ENCODE measurements at places on chromosomes 11 and 22.

DNA sequence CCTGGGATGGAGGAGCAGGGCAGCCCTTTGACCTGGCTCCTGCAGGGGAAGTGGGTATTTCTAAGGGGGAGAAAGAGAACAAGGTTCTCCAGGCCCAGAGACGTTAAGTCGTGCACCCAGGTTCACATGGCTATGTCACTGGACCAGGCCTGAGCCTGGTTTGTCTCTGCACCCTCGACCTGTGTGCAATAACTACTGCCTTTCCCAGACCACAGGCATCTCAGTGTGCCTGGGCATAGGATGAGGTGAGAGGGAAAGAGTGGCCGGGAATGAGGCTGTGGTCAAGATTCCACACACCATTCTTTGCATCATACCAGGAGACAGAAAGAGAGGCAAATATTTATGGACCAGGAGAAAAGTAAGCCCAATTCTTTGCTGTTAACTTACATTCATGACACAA lies 66.8 kb downstream of the PRR5L start:
- no peak for DNase-seq

- DNase-seq, result no peak
Measured at GRCh38 chr11:131693756-131694155, 323.3 kb downstream of the NTM start.

DNA sequence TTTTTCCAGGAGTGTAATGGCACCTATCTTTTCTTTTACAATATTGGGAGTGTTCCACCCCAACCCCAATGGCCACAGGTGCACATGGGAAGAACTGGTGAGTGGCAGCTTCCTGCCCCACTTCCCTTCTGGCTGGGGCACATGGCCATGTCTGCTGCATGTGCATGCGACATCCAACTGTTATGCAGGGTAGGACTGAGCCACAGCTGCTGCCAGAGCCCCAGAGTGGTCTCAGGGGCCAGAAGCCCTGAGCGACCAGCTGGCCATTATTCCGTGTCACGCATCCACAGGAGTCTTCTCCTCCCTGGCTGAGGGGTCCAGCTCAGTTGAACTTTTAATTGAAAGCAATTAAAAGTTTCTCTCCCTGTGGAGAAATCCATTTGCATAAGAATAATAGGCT lies 8.7 kb upstream of the GLYAT start:
- DNase-seq, result no peak

DNA sequence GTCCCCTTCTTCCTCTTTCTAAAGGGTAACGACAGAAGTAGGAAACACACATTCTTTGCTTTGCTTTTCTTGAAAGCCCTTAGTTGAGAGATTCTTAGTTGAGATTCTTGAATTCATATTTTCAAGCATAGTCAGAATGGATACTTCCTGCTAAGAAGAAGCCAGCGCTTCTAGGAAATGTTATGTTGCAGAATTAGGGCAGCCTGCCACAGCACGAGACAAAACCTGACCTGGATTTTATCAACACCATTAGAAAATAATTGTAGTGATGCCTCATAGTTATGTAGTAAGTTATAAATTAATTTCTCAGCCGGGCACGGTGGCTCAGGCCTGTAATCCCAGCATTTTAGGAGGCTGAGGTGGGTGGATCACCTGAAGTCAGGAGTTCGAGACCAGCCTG lies 37.9 kb upstream of the NUP160 start:
- DNase-seq, result no peak

- no peak for DNase-seq
Measured at GRCh38 chr22:17954200-17954859, 70.0 kb downstream of the MICAL3 start.

GRCh38 chr11:84522331-84522730 lies 1104.8 kb downstream of the DLG2 start:
- no peak for DNase-seq

DNA sequence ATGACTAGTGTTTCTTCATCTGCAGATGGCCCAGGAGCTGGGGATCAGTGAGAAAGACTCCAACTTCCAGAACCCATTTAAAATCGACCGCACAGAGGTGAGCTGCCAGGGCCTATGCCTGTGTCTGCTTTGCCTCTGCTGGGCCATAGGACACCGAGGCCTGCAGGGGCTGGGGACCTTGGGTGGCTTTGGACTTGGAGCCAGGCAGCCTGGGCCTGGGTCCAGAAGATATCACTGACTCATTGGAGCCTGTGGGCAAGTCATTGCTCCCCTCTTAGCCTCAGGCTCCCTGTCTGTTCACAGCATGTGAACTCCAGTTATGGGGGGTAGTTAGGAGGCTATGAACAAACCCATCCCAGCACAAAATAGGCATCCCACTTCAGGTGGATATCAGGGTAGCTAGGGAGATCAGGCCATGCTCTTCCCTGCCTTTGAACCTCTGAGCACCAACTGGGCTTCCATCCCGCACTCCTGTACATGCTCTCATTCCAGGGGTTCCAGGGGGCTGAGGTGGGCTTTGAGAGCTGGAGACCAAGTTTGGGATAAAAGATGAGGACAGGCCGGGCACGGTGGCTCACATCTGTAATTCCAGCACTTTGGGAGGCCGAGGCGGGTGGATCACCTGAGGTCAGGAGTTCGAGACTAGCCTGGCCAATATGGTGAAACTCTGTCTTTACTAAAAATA lies 13.4 kb downstream of the CCDC134 start:
- DNase-seq, result no peak

DNA sequence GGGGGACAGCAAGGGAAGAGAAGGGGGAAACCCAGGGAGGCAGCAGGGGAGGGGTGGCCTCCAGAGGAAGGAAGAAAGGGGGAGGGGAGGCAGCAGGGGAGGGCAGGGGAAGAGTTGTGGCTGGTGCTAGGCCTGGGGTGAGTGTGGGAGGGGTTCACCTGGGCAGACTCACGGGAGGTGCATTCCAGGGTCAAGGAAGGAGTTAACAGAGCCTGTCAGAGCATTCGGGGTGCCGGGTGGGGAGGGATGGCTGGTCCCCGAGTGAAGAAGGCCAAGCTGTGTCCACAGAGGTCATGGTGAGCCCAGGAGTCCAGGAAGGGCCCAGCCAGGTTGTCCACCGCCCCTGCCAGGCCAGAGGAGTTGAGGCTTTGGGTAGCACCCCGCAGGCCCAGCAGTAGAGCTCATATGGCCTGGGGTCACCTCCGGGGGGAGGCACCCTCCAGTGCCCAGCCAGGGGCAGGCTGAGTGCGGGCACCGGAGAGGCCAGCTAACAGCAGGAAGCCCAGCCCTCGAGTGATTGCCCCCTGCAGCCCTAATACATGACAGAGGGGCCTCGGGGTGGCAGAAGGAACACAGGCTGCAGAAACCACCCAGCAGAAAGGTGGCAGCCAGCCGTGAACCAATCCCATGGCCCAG lies 31.1 kb upstream of the PPARA start:
- no peak for DNase-seq

DNA sequence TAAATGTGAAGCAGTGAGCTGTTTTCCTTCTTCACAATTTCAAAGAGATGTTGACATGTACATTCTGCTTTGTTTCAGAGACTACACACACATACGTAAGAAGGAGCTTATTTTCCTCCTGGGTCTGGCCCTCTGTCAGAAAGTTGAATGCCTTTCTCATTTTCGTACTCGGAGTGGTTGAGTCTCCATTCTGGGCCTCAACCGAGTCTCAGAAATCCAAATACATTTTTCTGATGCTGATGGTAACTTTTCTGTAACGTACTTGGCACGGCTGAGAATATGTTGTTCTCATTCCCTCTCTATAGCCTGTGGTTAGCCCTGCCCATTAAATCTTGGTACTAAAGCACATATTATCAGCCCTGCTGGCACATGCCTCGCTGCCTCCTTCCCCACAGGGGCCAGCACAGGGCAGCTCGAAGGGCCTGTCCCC lies 25.3 kb downstream of the PARVA start:
- no peak for DNase-seq

- no peak for DNase-seq
Measured at GRCh38 chr11:68524681-68525080, 64.1 kb downstream of the PPP6R3 start.

DNA sequence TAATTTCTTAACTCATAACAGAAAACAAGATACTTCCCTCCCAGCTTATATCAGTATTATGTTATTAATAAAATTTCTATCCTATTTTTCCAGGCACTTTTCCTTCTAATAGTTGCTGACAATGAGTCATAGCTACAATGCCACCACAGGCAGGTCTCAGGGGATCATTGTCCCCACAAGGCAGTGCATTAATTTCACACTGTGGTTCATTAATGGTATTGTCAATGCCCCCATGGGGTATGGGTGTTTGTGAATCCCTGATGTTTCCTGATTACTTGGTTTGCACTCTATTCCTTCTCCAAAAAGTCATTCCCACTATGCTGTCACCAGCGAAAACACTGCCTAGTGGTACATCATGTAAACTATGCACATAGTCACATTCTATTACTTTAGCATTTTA lies 345.5 kb upstream of the CTSC start:
- DNase-seq, result no peak

GRCh38 chr11:109838026-109838425 lies 255.2 kb upstream of the ZC3H12C start:
- no peak for DNase-seq

DNA sequence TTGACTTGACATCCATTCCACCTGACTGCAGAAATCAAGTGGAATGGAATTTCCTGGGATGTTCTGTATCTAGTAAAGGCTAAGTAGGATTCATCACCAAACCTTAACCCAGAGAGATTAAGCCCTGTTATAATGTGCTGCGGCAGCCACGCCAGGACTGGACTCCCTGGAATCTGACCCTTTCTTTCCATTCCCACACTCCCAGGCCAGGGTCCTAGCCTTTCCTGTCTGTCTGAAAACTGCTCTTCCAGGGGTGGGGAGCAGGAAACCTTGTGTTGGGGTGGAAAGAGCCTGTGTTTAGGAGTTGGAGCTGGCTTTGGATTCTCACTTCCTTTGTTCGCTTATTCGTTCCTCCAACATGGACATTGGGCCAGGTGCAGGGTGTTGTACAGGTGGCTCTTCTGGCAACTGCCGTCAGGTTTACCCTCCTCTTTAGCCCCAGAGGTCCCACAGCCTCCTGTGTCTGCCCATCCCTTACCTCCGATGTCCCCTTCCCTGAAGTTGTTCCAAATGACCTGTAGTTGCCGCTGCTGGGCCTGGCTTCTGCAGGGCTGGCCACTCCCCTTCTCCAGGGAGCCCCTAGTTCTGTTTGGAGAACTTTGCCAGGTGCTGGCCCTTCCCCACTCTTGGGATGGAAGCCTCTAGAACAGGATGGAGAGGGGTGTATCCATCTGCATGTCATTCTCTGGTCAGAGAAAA lies 20.5 kb upstream of the PARVB start:
- no peak for DNase-seq

- peak; percentile 45 for DNase-seq
Measured at GRCh38 chr11:115659061-115659963, 155.1 kb upstream of the CADM1 start.

DNA sequence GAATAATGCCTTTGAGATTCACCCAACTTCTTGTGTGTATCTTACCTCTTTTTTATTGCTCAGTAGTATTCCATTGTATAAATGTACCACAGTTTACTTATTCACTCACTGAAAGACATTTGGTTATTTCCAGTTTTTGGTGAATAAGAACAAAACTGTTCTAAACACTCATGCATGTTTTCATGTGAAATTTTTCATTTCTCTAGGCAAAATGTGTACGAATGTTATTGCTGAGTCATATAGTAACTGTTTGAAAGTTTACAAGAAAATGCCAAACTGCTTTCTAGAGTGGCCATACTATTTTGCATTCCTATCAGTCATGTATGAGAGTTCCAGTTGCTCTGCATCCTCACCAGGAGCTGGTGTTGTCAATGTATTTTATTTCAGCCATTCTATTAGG lies 8.8 kb upstream of the EMSY start:
- DNase-seq, result no peak

DNA sequence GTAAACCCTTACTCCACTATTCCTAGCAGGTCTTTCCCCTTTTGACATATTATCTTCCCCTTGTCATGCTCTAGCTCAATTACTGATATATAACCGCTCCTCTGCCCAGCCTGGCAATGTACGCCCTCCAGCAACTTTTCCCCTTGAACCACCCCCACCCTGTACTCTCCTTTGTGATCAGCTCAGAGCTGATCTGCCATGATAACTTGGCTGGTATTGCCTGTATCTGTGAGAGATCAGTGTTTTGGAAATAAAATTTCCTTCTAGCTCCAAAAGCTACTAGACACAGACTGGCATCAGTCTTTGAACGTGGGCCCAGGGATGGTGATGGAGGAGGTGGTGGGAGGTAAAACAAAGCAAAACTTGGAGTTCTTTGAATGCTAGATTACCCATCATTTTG lies 42.9 kb downstream of the DIXDC1 start:
- no peak for DNase-seq

DNA sequence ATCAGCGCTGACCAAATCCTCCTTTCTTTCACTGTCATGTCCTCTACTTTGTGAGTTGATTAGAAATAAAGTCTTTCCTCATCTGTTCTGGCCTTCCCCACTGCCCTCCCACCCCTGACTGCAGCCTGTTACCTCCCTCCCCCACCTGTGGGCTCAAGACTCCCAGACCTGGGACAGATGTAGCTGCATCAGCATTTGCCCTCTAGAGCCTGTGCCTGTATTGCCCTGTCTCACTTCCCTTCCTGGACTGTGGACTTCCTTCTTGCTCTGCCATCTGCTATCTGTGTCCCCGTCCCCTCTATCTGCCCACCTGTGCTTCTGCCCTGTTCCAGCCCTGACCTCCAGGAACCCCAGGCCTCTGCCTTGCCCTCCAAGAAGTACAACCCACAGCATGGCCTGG lies 122.5 kb downstream of the GALNT18 start:
- DNase-seq, result no peak

GRCh38 chr22:48700566-48701295 lies 1126.9 kb downstream of the BRD1 start:
- no peak for DNase-seq

GRCh38 chr11:115267871-115268270 lies 236.3 kb downstream of the CADM1 start:
- DNase-seq, result no peak

- DNase-seq, result no peak
Measured at GRCh38 chr11:62536301-62536957, 10.2 kb downstream of the AHNAK start.

DNA sequence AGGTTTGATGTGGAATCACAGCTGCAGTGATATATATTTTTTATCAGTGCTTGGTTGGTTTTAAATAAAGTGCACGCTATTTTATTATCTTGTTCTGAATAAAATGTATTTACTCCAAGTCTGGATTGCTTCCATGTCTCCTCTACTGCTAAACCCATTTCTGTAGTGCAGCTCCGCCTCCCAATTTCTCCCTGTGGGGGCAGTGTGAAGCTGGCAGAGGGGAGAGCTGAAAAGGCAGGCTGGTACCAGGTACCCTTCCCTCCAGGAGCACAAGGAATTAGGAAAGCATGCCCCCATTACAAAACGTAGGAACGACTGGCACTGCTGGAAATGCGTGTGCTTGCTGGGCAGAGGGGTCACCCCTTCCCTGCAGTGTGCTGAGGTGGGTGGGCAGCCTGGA lies 934 bp upstream of the TMEM132A start:
- DNase-seq, result no peak

DNA sequence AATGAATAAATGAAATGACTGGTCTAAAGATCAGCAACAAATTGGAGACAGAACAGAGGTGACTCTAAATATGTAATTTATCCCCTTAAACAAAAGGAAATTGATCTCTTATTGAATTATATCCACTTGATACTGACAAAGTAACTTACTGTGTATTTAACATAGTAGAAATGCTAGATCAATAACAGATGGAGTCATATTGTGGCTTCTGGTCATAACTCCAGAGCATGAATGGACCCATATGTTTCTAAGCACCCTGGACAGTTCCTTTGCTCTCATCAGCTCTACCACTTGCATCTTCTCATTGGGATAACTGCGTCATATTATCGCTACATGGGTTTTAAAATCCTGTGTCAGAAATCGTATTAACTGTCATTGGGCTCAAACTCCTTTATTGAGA lies 222.3 kb downstream of the ETS1 start:
- no peak for DNase-seq

- no peak for DNase-seq
Measured at GRCh38 chr11:27061461-27061821, 20.8 kb downstream of the BBOX1 start.

All from left ventricle myocardium inferior (tissue), 1 donor.